ENCODE measurements at places on chromosomes 13 and 19.

GRCh38 chr19:57111329-57111644, 8.5 kb upstream of the USP29 start:
- DNase-seq = no peak

GRCh38 chr13:41049480-41050440, 11.5 kb upstream of the WBP4 start:
- no peak for DNase-seq

- no peak for DNase-seq
Measured at GRCh38 chr13:25943658-25944057, 108.2 kb downstream of the SHISA2 start.

GRCh38 chr13:112181336-112182067, 114.6 kb downstream of the SOX1 start:
- no peak for DNase-seq

GRCh38 chr19:53212703-53213320, 19.7 kb upstream of the ZNF665 start:
- no peak for DNase-seq

- no peak for DNase-seq
Measured at GRCh38 chr19:30074741-30075715, 133.0 kb downstream of the URI1 start.

DNA sequence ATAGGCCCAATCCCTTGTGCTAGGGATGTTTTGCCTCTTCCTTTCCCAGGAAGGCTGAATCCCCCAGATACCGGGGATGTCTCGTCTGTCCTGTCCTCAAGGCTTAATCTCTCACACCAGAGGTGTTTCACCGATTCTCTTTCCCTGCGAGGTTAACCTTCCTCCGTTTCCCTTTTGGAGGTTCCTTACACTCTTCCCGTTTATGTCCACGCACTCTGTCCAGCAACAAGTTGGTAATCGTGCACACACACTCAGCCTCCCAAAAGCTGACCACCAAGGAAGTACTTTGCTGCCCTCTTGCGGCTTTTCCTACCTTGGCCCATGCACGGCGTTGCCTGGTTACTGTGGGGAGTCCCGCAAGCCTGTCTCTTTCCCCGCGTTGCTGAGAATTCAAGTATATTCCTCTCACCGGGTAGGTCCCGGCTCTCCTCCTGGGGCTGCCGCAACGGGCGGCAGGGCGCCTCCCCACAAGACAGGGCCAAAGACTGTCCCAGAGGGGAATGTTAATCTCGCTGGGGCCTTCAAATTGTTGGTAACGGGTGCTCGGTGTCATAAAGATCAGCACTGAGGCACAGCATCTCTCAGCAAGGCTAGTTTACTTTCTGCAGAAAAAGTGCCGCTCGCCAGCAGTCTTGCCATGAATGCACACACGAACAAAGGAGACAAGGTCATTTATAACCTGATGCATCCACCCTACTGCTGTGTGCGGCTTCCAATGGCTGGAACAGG, 36.7 kb upstream of the CD177 start:
- DNase-seq = no peak

- DNase-seq = no peak
Measured at GRCh38 chr13:28204690-28205443, 66.5 kb downstream of the PAN3 start.

DNA sequence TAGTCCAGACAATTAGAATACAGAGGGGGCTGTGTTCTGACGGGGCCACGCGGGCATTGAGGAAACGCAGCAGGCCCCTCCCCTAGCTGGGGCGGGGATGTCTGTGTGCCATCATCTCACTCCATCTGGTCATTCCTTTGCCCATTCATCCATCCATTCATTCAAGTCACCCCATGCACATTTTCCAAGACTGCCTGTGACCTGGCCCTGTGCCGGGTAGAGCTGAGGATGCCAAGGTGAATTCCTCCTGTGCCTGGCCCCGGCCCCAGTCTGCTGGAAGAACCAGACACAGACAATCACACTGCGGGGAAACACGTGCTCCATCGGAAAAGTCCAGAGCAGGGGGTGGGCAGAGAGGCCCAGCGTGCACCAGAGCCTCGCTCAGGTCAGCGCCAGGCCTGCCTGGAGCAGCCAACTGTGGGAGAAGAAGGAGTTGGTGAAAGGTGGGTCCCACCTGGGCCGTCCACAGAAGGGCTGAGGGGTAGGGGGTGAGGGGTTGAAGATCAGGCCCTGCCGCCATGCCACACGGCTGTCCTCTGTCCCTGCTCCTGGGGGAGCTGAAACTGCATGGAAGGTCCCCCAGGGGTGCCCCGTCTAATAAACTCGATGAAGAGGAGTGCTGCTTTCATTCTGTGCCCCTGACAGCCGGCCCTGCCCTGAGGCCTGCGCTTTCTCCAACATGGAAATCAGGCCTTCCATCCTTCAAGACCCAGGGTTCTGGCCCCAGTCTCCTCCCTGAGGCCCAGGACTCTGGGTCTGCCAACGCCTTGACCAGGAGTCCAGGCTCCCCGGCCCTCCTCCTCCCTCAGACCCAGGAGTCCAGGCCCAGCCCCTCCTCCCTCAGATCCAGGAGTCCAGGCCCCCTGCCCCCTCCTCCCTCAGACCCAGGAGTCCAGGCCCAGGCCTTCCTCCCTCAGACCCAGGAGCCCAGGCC, 1.6 kb upstream of the CACNG6 start:
- no peak for DNase-seq

DNA sequence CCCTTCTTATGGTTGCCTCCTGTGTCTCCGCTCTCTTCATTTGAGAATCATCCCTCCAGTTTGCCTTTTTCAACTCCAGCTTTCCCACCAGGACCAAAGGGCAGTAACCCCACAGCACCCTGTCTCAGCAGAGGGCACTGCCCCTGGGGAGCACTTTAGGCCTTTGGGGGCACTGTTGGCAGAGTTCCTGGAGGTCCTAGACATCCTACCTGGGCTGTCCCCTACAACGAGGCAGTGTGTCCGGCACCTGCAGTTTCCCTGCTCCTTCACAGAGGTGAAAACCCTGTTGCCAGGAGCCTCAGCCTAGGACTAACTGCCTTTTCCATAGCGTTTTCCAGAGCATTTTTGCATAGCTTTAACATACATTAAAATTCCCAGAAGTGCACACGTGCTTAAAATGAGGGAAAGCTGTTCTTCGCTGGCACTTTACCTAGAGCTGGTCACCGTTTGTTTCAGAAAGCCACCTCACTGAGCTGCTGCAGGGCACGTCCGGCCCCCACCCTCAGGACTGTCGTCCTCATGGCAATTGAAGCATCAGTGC, 234.9 kb downstream of the TEX29 start:
- DNase-seq = no peak

DNA sequence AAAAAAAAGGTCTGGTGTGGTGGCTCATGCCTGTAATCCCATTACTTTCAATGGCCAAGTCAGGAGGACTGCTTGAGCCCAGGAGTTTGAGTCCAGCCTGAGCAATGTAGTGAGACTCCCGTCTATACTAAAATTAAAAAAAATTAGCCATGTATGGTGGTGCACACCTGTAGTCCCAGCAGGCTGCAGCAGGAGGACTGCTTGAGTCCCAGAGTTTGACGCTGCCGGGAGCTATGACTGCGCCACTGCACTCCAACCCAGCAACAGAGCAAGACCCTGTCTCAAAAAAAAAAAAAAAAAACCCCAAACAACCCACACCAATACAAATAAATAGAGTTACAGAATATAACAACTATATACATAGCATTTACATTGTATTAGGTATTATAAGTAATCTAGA, 65.7 kb downstream of the MICU2 start:
- DNase-seq = no peak

GRCh38 chr13:44425815-44426078, 52.1 kb downstream of the SERP2 start:
- DNase-seq = no peak
